ENCODE measurements at places on chromosomes 2 and 18.
A peak's percentile ranks its signal among the peaks of the same experiment; 100 is the strongest.

DNA sequence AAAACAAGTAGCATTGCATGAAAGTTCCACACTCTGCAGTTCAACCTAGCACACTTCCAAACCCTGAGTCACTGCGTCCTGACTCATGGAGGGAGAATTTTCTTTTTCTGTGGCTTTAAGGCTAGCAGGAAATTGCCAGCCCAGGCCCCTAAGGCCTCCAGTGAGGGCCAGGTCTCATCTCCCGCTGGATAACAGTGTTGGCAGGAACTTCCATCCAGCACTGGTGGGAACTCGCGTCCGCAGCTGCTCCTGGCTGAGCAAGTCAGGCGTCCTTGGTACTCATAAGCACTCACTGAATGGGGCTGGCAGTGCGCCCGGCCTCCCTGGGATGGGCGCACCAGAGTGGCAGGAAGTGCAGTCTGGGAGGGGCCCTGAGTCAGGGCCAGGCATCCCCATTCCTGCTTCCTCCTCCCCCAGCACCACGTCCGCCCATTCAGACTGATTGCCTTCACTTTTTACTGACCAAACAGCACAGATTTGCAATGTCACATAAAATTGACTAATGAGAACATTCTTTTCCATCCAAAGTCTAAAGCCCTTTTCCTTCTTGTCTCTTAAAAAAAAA is 14.3 kb downstream of the MALL start:
- no peak for DNase-seq

DNA sequence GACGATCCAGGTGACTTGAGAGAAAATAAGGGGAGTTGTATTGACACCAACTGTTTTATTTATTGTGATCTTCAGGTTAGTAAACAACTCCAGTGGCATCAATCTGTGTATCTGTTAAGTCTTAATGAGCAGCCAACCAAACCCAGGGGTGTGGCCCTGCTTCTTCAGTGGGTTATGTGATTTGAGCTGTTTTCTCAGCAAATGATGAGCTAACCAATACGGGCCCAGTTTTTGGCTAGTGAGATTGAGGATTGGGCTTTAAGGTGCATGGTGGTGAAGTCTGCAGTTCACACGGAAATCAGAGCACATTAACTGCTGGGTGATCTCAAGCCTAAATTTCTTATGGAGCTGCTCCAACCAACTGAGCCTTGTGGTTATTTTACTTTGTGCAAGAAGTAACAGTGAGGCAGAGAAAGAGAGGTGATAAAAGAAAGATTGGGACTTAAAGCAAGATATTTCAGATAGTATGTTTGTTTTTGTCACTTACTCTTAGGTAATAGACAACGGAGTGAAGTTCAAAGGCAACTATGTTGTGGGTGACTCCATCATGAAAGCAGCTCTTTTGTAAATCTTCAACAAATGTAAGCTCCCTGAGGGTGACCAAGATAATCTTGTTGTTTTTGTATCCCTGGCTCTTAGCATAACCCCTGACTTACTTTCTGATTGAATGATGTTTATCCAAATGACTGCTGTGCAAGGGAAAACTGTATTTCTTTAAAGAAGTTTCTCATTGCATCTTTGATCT is 2.4 kb downstream of the MTCL1 start:
- DNase-seq = no peak

GRCh38 chr2:218344090-218344754 is 12.4 kb upstream of the CATIP start:
- no peak for DNase-seq

GRCh38 chr2:108927936-108928659 is 60.9 kb downstream of the EDAR start:
- no peak for DNase-seq

DNA sequence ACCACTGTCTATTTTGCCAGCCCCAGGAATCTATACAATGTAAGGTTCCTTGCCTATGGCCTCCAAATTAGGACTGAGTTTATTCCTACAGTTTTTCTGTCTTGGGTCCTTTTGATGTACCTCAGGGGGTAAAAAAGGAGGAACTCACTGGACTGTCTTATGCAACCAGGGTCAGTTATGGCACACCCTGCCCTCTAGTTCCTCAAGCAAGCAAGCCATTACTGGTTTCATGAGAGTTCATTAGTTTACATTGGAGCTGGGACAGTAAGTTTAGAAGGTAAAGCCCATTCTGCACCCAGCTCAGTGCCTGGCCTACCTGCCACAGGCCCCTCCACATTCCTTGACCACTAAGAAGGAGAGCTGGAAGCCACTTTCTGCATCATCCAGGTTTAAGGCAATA is 68.7 kb upstream of the WIPF1 start:
- DNase-seq = no peak

DNA sequence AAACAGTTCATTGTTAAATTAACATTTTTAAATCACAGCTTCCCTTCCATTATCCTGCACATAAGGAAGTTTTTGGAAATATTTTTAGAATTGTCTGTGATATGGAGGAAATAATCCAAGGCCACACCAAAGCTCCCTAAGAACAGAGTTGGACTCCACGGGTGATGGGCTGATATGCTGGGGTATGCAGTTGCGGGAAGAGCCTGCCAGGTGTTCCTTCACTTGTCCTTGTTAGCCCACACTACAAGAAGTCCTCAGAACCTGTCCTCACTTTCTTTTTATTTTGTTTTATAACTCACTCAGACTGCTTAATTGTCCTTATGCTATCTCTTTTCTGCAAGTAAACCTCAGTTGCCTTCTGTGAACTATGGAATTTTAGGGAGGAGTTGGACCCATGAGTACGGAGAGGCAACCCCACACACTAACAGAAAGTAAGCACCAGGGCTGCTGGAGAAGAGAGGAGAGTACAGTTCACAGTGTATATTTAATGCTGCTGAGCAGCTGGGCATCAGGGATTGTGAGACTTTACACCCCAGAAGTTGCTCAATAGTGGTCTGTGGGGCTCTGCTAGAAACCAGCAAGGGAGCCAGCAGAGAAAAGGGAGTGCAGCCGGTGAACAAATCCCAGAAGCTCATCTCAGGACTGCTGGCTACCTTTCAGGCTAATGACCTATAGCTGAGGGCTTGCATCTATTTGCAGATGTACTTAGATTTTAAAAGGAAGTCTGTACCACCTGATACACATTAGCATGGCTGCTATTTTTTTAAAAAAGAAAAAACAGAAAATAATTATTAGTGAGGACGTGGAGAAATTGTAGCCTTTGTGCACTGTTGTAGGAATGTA is 280.1 kb upstream of the STON1 start:
- no peak for DNase-seq

- peak; percentile 16 for DNase-seq
These were observed 32.6 kb downstream of the FASTKD2 start for GRCh38 chr2:206798000-206798399.

DNA sequence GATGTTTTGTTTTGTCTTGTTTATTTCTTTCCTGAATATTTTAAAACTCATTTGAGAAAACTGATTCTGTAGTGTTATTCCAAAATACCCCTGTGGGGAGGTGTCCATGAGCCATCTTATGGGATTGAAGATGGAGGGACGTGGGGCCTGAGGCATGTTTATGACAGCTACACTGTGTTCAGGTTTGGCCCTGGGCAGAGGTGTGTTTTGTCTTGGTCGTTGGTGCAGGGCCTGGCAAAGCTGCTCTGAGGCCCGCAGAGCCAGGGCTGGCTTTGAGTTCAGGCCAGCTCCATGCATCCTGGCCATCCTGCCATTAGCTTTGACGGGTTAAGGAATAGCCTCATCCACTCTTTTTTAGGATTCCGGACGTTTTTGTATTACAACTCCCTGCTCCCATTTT is 68.9 kb downstream of the TMEM18 start:
- no peak for DNase-seq
